ENCODE measurements at places on chromosomes 3 and 15.

GRCh38 chr3:23600167-23600871 is 205.4 kb upstream of the UBE2E1 start:
- H3K36me3 ChIP-seq: no peaks in the 10 kb centered on the region
- no peaks in the 10 kb centered on the region for H3K27me3 ChIP-seq
- DNase-seq: no peak

DNA sequence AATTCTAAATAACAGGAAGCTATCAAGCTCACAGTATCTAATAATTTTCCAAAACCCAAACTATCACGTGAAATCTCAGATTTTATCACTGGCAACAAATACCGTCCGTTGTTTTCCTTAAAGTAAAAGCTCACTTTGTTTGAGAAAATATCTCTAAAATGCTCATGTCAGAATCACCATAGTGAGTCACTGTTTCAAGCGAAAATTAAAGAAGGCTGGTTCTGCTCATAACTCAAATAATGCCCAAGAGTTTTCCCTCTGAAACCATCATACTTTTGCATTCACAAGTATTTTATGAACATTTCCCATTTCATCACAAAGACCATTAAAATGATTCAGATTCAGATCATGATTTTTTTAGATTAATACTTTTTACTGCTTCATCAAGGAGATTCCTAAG is 50.6 kb downstream of the TBL1XR1 start:
- no peak overlapping the region for H3K27ac ChIP-seq
- H3K4me1 ChIP-seq: peaks cover 56% of the 10 kb centered on the region
- DNase-seq: no peak
- H3K27me3 ChIP-seq: no peaks in the 10 kb centered on the region
- no peaks in the 10 kb centered on the region for H3K36me3 ChIP-seq

- no peaks in the 10 kb centered on the region for H3K4me1 ChIP-seq
- H3K27ac ChIP-seq: no peak overlapping the region
- H3K36me3 ChIP-seq: no peaks in the 10 kb centered on the region
- no peak for DNase-seq
- H3K4me3 ChIP-seq: no peak overlapping the region
Observed at GRCh38 chr3:131033480-131034080, 6.9 kb downstream of the NEK11 start.

- H3K27me3 ChIP-seq: no peaks in the 10 kb centered on the region
- no peak for DNase-seq
- no peaks in the 10 kb centered on the region for H3K36me3 ChIP-seq
- no peaks in the 10 kb centered on the region for H3K4me1 ChIP-seq
- H3K4me3 ChIP-seq: no peak overlapping the region
Observed at GRCh38 chr3:66585520-66586095, 84.8 kb upstream of the LRIG1 start.

DNA sequence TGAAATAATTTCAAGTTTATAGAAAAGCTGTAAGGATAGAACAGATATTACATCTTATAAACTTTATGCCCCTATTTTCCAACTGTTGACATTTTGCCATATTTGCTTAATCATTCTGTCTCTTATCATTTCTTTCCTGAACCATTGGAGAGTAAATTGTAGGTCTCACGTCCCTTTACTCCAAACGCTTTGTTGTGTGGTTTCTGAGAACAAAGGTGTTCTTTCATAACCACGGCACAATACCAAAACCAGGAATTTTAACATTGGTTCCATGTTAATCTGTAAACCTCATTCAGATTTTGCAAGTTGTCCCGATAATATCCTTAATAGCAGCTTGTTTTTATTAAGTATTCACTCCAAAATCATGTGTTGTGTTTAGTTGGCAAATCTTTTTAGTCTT is 134.8 kb downstream of the AKAP13 start:
- no peaks in the 10 kb centered on the region for H3K4me1 ChIP-seq
- no peaks in the 10 kb centered on the region for H3K27me3 ChIP-seq
- no peak overlapping the region for H3K27ac ChIP-seq
- no peak overlapping the region for H3K4me3 ChIP-seq
- H3K36me3 ChIP-seq: no peaks in the 10 kb centered on the region

DNA sequence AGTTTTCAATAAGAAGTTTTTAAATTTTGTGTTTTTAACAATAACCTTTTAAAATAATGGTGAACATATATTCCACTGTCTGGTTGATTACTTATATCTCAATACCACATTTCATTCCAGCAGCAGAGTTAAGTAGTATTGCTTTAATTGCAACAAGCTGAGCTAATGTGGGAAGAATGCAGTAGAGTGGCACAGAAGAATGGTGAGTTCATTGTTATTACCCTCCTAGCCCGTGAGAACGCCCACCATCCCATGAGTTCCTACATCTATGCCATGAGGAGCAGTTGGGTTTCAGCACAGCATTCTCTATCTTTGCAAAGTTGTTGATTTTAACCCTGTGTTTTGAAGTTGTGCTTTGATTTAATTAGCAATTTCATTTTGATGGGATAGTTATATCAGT is 17.8 kb upstream of the NR2E3 start:
- no peaks in the 10 kb centered on the region for H3K4me1 ChIP-seq
- no peaks in the 10 kb centered on the region for H3K27me3 ChIP-seq
- no peaks in the 10 kb centered on the region for H3K36me3 ChIP-seq
- no peak overlapping the region for H3K4me3 ChIP-seq
- no peak for DNase-seq
- H3K27ac ChIP-seq: no peak overlapping the region

- DNase-seq: no peak
- peaks cover 6% of the 10 kb centered on the region for H3K36me3 ChIP-seq
- H3K27ac ChIP-seq: no peak overlapping the region
- H3K4me3 ChIP-seq: no peak overlapping the region
- peaks cover 3% of the 10 kb centered on the region for H3K4me1 ChIP-seq
Observed at GRCh38 chr15:101161656-101162055, 90.2 kb downstream of the CHSY1 start.

Data from tibial artery (tissue), 4 donors.